ENCODE measurements at places on chromosomes 13 and 19.

- DNase-seq, result peak; percentile 95
These were observed 48.8 kb upstream of the NPAS1 start for GRCh38 chr19:46970815-46971214.

GRCh38 chr19:38727868-38728660 is 16.2 kb downstream of the CAPN12 start:
- no peak for DNase-seq

DNA sequence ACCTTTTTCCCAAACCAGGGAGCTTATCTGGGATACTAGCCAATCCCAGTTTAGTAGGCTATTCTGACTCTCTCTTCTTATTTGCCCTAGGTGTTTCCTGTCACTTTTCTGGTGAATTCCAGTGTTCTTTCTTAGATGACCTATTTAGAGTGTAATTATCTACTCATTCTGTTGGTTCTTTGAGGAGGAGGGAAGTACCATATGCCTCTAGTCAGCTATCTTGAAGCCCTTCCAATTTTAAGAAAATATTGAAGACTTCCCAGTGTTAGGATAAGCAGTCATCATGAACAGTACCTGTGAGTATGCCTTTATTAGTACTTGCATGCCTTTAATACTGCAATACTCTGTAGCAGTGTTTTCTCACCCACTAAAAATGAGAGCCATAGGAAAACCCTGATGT is 724.3 kb upstream of the SLITRK1 start:
- DNase-seq, result no peak

- DNase-seq, result no peak
These were observed 176.1 kb upstream of the KLHL1 start for GRCh38 chr13:70284371-70284770.

DNA sequence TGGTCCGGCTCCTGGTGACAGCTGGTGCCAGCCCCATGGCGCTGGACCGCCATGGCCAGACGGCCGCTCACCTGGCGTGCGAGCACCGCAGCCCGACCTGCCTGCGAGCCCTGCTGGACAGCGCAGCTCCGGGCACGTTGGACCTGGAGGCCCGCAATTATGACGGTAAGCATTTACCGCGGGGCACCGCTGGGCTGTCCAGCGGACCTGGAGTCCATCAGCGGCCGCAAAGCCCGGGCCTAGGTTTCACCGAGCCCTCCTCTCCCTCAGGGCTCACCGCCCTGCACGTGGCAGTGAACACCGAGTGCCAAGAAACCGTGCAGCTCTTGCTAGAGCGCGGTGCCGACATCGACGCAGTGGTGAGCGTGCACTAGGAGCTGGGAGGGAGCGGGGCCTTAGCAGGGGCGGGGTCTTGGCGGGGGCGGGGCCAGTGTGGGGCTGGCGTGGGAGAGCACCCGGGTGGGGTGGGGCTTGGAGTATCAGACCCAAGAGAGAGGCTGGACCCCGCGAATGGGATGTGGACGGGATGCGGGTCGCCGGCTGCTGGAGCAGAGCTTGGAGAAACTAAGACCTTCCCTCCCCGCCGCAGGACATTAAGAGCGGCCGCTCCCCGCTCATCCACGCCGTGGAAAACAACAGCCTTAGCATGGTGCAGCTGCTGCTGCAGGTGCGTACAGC is 8.7 kb downstream of the BCL3 start:
- DNase-seq, result peak; percentile 61

DNA sequence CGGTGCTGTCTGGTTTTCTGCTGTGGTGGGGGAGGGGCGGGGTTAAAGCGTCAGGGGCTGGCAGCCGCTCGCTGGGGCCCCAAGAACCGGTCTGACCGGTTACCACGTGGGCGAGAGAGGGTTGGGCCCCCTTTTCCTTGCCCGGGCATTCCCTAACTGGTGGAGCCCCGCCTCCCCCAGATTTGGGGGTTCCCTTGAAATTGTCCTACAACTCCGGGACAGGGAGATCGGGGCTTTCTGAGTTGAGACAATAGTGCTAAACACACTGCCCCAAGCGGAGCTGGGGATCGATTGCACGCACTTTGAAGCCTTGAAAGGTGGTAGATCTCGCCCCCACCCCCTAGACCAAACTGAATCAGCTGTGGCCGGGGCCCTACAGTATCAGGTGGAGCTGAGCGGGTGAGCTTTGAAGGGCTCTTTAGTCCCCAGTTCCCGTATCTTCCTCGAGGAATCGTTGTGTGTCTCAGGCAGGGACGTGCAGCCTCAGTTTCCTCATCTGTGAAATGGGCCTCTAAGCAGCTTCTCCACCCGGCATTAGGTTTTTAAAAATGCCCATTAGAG is 4.8 kb downstream of the IER2 start:
- DNase-seq, result peak; percentile 49

GRCh38 chr19:58560007-58560887 is 1.8 kb upstream of the UBE2M start:
- no peak for DNase-seq

- no peak for DNase-seq
These were observed 399.2 kb downstream of the MYO16 start for GRCh38 chr13:109028624-109029023.

- no peak for DNase-seq
These were observed 34.9 kb upstream of the TPP2 start for GRCh38 chr13:102561933-102562332.

DNA sequence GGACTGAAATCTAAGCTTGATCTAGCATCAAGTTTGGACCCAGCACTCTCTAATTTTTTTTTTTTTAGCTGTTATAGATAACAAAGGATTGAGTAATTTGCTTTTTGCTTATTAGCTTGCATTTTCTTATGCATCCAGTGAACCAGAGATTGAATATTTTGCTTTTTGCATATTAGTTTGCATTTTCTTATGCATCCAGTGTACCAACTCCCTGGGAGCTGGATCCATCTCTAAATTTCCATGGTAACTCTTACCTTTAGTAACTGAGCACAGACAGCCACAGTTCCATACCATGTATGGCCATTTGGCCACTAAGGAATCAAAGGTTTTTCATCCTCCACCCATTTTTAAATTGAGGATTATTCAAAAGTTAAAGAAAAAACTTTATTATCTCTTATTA is 8.7 kb upstream of the ZNF548 start:
- no peak for DNase-seq

DNA sequence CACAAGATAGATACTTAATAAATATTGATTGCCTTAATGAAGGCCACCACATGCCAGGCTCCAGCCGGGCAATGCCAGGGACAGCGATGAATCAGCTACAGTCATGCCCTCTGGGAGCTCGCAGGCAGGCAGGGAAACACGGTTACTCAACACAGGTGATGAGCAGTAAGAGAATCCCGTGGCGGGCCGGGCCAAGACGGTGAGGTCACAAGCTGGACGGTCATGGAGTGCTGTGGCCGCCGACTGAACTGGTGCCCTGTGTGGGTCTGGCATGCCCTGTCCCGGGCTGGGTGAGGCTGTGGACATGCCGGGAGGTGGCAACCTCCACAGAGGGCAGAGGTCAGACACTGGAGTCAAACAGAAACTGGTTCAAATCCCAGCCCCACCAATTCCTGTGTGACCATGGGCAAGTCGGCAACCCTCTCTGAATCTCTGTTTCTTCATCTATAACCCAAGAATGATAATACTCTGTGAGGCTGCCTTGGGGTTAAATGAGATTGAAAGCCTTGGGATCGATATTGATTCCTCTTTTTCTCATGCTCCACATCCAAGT is 13.2 kb upstream of the PAK4 start:
- DNase-seq, result no peak

GRCh38 chr19:1360126-1360817 is 23.4 kb upstream of the NDUFS7 start:
- DNase-seq, result no peak

DNA sequence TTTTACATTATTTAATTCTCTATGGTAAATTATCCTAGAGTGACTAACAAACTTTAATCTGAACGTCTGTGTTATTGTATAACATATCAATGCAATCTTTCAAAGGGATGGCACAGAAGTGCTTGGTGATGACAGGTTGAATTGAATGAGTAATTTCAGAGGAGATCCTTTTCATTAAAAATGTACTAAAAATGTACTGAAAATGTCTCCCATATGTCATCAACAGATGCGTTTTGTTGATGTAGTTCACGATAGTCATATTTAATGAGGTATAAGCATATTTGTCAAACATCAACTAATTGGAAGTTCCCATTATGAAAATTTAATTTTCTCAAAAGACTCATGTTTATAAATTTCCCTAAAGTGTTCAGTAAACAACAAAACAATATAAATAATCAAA is 1434.7 kb upstream of the PCDH20 start:
- DNase-seq, result no peak

Measured in muscle of back (tissue), 13 donors.